ENCODE measurements at places on chromosomes 7 and 10.

DNA sequence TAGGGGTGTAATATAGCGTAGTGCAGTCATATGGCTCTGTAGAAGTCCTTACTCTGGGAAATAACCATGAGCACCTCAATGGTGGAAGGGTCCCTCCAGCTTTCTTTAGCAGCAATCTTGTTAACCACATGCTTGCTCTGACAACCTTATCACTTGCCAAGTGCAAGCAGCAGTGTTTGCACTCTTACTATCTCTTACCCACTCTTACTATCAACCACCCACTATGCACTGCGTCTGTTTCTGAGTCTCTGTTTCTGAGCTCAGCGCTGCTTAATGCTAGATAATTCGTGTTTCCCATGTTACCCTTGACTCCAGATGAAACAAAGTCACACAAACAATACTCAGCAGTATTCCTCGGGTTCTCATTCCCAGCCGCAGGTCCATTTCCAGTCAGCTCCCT is 433.7 kb upstream of the PFKP start:
- DNase-seq, result no peak

- DNase-seq, result no peak
These were observed 35.3 kb downstream of the DENND2A start for GRCh38 chr7:140605337-140605736.

- DNase-seq, result no peak
These were observed 413 bp downstream of the PANK1 start for GRCh38 chr10:89644691-89644966.

GRCh38 chr10:123200531-123200930 is 46.3 kb downstream of the BUB3 start:
- no peak for DNase-seq

GRCh38 chr10:17744341-17744861 is 7.6 kb upstream of the TMEM236 start:
- no peak for DNase-seq

DNA sequence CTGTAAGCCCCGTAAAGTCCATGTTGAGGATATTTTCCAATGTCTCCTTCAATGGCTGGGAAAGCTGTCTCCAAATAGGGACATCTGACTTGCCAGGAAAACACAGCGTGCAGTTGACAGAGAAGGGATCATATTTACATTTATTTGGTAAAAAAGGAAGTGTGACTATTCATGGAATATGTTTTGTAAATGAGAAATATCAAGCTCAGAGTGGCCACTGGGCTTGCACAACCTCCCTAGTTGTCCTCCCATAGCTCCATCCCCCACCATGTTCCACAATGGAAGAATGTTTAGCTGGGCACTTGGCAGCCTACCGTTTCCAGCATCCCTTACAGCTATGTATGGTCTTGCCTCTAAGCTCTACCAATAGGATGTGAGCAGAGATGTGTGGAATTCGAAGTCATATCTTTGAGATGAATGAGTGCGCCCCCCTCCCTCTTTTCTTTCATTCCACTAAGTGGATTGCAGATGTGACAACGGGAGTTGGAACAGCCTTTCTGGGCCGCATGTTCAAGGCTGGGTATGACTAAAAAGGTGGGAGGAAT is 306.6 kb upstream of the ZMIZ1 start:
- no peak for DNase-seq

GRCh38 chr7:99374111-99375064 is at the start of gene ARPC1B:
Gene ARPC1B, plus strand, starts transcription at chr7:99374730. Its CDS starts 10,985 bp downstream, at chr7:99385715.
- DNase-seq, result peak; percentile 84

DNA sequence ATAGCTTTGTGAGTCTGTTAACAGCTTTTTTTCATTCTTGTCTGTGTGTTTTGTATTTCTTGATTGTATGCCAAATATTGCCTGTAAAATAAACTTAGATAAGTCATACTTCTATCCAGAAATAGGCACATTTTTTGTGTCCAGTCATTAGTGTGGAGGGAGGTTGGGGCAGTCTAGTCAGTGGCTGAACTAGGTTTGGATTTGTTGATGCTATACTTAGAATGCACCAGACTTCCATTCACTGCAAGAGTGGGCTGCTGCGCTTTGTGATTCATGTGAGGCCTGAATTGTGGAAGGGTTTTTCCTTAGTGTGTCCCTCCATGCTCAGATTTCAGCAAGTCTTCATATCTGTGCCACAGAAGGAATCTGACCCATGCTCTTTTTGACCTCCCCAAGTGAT is 50.0 kb downstream of the TRUB1 start:
- DNase-seq, result no peak

GRCh38 chr10:44258019-44258418 is 126.9 kb downstream of the CXCL12 start:
- DNase-seq, result no peak

GRCh38 chr7:2566348-2566889 is 7.6 kb downstream of the IQCE start:
- DNase-seq, result no peak

DNA sequence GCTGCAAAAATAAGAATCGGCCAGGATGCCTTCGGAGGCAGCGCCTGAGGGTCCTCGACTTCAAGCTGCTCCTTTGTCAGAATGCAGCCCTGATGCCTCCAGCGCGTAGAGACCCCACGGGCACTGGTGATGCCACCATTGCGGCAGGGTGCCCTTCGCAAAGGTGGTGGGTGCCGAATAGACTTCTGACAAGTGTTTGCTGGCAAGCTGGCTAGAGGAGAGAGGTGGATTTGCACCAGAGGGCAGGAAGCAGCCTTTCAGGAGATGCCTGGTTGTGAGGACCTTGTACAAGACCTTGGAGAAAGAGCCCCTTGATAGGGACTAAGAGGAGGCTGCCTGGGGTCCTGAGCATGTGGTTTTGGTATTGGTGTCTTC is 103.2 kb upstream of the PPIF start:
- DNase-seq, result no peak

- no peak for DNase-seq
These were observed 89.1 kb downstream of the GPR158 start for GRCh38 chr10:25263931-25264330.

DNA sequence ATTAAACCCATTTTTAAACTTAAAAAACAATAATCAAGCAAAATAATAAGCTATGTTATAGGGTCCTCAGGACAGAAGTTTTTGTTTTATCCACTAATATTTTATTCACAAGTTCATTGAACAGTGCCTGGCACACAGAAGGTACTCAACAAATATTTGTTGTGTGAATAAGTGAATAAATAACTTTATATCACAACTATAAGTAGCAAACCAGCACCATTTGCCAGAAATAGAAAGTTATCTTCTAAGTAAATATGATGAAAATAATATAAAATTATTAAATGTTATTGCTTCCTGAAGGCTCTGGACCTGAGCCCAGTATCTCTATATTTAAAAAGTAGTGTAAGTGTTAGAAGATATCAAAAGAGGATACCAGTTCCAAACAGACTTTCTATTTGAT is 29.1 kb upstream of the SEPTIN7 start:
- no peak for DNase-seq

DNA sequence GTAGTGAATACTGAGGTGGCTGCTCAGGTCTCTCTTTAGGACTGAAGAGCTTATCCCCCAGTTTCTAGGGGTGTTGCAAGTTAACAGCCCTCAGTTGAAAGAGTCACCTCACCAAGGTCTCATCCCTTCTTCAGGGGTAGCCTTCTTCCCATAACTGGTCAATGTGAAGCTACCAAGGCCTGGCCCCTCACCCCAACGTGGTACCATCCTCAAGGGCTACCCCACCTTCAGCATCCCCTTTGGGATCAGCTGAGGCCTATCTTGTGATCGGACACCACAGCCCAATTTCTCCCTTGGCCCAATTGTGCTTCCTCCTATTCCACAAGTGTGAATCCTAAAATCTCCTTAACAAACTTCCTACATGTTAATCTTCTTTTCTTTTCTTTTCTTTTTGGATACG is 289.5 kb upstream of the MKLN1 start:
- DNase-seq, result no peak

DNA sequence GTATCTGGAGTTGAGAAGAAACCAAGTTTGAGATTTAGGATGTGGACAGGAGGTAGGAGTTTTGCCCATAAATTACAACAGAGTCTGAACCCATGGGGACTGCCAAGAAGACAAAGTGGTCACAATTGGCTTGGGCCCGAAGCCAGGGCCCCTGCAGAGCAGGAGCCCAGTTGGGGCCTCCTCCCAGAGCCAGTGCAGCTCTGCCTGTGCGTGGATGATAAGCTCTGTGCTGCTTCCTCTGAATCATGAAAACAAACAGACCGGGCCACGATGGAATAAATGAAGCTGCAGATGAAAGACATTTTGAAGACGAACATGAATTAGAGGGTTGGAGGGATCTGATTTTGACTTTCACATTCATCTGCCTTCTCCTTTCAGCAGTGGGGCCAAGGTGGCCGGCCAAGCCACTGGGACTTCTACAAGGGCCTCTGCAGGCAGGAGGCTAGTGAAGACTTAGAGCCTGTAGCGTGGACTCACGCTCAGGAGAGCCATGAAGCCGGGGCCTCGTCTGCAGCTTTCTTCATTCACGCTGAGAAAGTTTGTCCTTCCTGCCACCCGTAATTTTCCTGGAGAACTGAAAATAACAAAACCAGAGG is 156.8 kb upstream of the LYZL1 start:
- DNase-seq, result no peak

- DNase-seq, result no peak
These were observed 8.7 kb upstream of the GRIFIN start for GRCh38 chr7:2484868-2485267.

GRCh38 chr7:17690030-17690429 is 250.3 kb downstream of the SNX13 start:
- DNase-seq, result no peak

GRCh38 chr10:119207713-119208552 is 562 bp downstream of the GRK5 start:
- DNase-seq, result peak; percentile 30

- no peak for DNase-seq
These were observed 48.4 kb upstream of the CYTH3 start for GRCh38 chr7:6320791-6321190.

DNA sequence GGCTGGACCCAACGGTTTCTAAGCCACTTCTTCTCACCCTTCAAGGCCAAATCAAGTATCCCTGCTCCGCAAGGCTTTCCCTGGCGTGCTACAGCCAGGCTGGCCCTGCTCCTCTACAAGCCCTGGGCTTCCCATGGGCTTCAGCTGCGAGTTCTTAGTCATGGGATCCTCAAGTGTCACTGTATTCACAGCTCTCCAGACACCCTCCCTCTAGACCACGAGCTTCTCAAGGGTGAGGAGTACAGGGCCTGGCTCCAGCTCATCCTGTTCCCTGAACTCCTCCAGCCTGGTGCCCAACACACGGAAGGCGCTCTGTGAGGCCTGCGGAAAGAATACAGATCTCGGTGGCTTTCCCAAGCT is 38.8 kb downstream of the FAM53B start:
- DNase-seq, result no peak

DNA sequence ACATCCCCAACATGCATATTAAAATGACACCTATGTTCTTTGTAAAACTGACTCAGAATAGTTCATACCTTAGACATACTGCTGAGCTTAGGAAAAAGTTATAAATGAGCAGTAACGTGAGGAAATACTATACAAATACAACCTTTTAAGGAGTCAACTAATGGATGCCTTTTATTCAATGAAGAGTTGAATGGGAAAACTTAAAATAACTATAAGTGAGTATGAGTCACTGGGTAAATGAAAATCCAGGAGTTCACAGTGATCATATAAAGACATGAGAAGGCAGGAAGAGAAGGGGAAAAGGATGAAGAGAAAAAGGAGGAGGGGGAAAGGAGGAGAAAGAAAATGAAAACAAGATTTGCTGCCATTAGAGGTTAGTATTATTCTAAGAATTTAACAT is 157.8 kb upstream of the PCDH15 start:
- no peak for DNase-seq

DNA sequence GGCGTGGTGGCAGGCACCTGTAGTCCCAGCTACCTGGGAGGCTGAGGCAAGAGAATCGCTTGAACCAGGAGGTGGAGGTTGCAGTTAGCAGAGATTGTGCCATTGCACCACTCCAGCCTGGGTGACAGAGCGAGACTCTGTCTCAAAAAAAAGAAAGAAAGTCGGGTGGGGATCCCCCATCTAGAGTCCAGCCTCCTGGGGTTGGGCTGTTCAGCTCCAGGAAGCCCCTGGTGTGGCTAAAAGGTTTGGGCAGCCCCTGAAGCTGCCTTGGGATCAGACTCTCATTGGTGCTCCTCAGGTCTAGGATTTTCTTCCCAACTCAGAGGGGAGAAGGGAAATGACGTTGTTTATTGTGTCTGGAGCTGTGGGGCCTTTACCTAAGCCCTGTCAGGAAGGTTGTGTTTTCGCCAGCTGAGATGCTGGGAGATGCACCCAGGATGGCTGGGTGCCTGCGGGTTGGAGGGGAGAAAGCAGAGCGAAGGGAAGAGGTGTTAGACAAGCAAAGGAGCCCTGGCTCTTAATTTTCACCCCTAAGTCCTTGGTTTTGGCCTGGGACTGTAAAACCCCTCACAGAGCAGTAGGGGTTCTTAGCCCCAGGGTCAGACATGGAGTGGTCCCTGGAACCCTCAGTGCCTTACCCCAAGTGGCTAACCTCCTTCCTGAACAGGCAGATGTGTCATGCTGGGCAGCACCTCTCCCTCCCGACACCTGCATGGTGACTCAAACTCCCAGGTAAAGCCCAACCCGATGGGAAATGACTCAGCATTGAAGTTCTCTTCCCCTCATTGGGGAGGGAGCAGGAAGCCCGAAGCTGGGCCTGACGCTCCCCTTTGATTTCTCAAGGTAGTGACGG is 21.1 kb downstream of the PLAU start:
- DNase-seq, result peak; percentile 41

- DNase-seq, result no peak
These were observed 53.8 kb downstream of the MCMBP start for GRCh38 chr10:119818889-119819270.

DNA sequence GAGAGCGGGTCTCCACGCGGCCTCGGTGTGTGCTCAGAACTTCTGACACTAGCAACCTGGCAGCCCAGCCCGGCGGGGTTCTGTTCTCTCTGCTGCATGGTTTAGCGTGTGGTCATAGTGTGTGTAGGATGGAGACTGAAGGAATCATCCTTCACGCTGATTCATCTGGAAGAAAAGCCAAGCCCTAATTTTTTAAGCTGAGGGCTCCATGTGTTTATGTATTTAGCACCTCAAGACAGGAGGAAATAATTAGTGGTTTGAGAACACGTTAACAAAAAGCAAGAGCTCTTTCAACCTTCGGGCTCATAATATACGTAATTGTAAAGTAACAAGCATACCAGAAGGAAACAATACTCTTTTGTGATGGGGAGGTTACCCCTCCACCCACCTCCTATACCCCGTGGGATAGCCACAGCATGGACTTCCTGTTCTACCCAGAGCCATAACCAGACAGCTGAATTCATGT is 504.6 kb upstream of the MKI67 start:
- DNase-seq, result no peak

DNA sequence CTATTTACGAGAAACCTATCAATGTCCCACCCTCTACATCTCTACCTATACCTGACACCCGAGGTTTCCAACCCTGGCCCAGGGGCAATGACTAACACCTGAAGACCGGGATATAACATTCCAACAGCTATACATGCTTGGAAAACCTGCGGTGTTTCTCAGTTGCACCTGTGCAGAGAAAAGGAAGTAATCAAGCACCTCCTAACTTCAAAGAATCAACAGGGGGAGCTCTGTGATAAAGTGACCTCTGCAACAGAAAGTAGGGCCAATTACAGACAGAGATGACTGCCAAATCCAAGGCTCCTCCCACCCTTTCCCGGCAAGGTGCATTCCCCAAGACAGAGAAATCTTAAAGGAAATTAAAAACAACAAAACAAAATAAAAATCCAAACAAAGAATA is 41.3 kb downstream of the CCDC6 start:
- DNase-seq, result no peak
